Esophagus squamous epithelium (tissue), 5 donors: ENCODE measurements at places on chromosomes 12 and 14. TPM values are rescaled to one million over a fixed set of nuclear protein-coding genes. Genes with fewer than 3 reads are reported as not detected.

GRCh38 chr12:46266869-46267574, 1.8 kb downstream of the SLC38A1 start:
- no peak for DNase-seq

DNA sequence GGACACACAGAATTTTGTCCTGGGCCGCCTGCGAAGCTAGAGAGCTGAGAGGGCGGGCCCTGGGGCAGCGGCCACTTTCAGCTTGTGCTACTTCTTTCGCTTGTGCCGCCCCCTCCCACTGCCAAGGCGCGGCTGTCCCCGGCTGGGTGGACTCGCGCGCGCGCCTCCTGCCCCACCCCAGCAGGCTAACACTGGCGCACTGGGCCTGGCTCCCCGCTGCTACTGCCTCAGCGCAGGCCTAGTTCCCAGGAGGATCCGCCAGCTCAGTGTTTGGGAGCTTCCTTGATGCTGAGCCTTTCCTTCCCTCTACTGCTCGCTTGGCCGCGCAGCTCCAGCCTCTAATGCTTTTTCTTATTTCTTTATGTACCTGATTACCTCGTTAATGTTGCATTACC, 27.4 kb upstream of the METAP2 start:
- no peak for DNase-seq

DNA sequence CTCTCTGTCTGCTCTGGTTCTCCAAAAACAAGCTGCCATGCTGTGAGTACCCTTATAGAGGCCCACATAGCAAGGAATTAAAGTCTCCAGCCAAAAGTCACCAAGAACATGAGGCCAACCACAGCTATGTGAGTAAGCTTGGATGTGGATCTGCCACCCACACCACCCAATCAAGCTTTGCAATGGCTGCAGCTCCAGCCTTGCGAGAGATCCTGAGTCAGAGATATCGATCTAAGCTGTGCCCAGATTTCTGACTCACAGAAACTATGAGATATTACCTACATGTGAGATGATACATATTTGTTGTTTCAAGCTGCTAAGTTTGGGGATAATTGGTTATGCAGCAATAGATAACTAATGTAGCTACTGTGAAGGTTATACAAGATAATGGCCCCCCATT, 15.5 kb upstream of the TMEM233 start:
- DNase-seq: no peak

DNA sequence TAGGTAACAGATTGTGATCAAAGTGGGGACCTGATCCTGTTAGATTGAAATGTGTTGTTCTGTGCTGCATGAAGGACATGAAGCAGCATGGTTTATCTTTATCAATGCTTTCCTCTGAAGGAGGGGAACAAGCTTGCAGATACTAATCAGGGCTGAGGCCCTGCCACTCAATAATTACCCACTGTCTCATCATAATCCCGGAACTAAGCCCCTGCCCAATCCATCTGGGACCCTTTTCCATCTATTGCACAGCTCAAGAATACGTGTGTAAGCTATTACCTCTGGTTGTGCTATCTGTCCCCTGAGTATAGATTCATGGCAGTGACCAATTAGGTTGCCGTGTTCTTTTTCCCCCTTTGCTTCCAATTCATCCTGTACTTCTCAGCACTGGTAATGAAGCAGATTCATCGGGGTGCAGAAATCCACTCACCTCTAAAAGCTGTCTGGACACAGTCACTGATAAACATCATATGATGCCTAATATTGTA, 67.8 kb downstream of the OTX2 start:
- no peak for DNase-seq

- DNase-seq: no peak
These were observed 35.8 kb downstream of the EFCAB11 start for GRCh38 chr14:89918721-89919120.

DNA sequence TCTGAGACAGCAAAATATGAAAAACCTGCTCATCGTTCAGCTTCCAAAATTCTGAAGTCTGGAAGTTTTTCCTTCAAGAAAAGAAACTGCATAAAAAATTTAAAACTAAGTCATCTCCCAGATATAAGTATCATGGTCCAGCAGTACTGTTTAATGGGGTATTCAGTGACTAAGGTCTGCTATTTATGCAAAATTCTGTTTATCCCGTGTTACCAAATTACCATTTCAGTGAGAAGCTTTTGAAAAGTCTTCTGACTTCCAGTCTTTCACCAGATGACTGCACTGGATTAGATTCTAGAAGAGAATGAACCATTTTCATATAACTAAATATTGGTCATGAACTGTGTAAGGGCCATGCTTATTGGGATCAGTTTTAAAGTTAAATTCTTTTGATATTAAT, 67.9 kb downstream of the TMEM260 start:
- no peak for DNase-seq

ABCD2 gene
- 0.11 TPM for total RNA-seq

GARIN6 gene
- total RNA-seq: not detected

DNA sequence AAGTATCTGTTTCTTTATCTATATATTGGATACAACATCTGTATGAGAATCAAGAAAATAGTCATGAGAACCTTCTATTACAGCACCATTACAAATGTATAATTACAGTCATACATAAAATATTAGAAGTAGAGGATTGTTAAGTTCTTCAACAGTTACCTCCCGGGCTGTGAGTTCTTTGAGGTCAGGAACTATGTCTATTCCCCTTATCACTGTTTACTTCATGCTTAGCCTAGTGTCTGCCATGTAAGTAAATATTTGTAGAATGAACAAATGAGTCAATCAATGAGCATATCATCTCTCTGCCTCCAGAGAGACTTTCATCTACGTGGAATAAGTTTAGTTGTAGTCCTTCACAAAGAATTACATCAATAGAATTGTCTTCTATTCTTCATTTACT, 47.2 kb downstream of the PUS7L start:
- DNase-seq: no peak

GRCh38 chr14:54805445-54806322, 96.9 kb downstream of the GCH1 start:
- DNase-seq: no peak
